ENCODE measurements at places on chromosomes 7 and 10.

GRCh38 chr10:27636816-27637215 is 108.8 kb downstream of the MKX start:
- DNase-seq: no peak

- DNase-seq: no peak
Measured at GRCh38 chr10:6564367-6564766, 15.7 kb downstream of the PRKCQ start.

- DNase-seq: no peak
Measured at GRCh38 chr7:122064971-122065370, 79.1 kb downstream of the AASS start.

GRCh38 chr10:132520177-132520811 is 17.3 kb upstream of the INPP5A start:
- DNase-seq: no peak

- DNase-seq: peak; percentile 13
Measured at GRCh38 chr10:131126321-131127137, 185.0 kb downstream of the TCERG1L start.

DNA sequence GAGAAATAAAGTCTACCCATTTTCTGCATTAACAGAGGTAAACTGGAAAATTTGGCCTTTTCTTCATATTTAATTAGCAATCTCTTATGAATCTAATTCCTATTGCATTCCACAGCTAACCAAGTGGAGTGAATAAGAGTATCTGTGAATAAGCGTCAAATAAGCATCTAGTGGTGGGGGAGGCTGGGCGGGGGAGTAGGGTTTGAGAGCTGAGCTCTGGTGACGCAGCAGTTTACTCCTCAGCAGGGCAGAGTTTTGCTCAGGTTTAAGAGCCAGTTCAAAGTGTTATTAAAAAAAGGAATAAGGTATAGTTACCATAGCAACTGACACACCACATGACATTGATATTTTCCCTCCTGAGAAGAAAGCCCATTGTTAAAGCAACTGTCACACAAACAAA is 1346.8 kb upstream of the CELF2 start:
- DNase-seq: no peak

GRCh38 chr7:99041526-99041925 is 102.4 kb downstream of the SMURF1 start:
- no peak for DNase-seq

DNA sequence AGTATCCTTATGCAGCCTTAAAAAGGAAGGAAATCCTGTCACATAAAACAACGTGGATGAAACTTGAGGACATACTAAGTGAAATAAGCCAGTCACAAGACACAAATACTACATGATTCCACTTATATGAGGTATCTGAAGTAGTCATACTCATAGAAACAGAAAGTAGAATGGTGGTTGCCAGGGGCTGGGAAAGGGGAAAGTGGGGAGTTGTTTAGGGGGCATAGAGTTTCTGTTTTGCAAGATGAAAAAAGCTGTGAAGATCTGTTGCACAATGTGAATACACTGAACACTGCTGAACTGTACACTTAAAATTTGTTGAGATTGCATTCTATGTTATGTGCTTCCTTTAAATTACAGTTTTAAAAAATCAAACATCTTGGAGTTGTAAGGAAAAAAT is 2.9 kb downstream of the NUP205 start:
- DNase-seq: no peak

All from NCI-H774 (cell line).